ENCODE measurements at places on chromosomes 6 and 20.
A peak's percentile ranks its signal among the peaks of the same experiment; 100 is the strongest.

- no peak for DNase-seq
Measured at GRCh38 chr6:143556529-143556928, 45.0 kb upstream of the FUCA2 start.

GRCh38 chr6:33720998-33721397, 9.5 kb upstream of the UQCC2 start:
- no peak for DNase-seq

GRCh38 chr6:82419132-82419581, 55.5 kb downstream of the TPBG start:
- DNase-seq, result no peak

DNA sequence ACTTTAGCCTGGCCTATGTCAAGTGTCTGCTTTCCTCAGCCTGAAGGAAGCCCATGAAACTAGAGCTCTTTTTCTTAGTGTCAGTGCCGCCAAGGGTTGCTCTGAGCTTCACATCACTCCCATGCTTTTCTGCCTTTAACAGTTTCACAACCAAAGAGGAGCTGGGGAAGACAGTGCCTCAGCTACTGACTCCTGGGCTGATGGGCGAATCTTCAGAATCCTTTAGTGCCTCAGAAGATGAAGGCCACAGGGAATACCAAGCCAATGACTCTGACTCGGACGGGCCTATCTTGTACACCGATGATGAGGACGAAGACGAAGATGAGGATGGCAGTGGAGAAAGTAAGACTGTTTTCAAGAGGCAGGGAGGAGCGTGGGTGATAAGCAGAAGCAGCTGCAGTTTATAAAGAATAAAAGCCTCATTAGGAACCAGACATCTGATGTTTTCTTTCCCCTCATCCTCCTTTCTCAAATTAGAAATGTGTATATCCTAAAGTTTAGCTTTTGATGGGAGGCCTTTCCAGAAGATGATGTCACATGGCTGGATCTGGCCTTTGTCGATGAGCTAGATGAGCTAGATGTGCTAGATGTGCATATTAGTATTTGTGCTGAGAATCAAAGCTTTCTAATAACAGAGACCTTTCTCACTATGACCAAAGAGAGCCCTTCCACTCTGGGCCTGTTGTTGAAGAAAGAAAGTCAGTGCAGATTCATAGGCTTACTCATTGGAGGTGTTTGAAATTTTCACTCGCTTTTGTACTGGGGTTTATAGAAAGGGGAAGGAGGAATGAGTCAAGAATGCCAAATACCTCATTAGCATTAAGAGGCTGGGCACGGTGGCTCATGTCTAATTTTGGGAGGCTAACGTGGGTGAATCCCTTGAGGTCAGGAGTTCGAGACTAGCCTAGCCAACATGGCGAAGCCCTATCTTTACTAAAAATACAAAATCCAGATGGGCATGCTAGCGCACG, 70.7 kb upstream of the LTV1 start:
- DNase-seq, result no peak

DNA sequence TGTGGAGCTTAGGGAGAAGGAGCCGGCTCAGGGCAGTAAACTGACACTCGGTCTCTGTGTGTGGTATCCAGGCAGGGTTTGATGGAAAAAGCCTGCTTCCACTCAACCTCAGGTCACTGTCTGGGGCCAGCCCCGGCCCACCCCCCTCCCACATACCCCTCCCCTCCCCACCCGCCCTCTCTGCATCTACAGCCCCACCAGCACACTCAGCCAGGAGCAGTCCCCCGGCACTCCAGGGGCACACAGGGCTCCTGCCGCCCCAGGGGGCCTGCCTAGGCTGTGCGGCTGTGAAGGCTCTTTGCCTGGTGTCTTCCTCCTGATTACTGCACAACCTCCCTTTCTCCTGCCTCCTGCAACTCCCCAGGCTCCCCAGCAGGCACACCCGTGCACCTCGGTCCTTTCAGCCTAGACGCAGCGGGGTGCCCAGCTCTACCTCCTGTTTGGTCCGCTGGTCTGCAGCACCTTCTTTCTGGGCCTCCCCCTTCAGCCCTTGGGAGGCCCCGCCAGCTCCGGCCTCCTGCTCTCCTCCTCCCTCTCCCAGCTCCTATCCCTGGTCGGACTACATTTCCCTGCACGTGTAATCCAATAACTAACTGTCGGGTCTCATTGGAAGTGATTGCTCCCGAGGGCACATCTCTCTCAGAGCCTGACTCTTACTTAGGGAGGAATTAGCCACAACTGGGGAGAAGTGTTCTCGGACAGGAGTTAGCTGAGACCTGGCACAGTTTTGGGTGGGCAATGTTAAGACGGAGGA, 1.3 kb upstream of the FOXF2 start:
- no peak for DNase-seq

- DNase-seq, result no peak
Measured at GRCh38 chr6:149065658-149066556, 251.6 kb upstream of the TAB2 start.

- DNase-seq, result no peak
Measured at GRCh38 chr20:62914970-62915457, 11.3 kb downstream of the DIDO1 start.

- DNase-seq, result no peak
Measured at GRCh38 chr20:31788578-31788977, 30.6 kb upstream of the MYLK2 start.

- no peak for DNase-seq
Measured at GRCh38 chr20:57612916-57613315, 7.3 kb downstream of the ZBP1 start.

- no peak for DNase-seq
Measured at GRCh38 chr6:43644940-43645612, at the start of gene RSPH9. RSPH9 (plus strand) TSS chr6:43645036; CDS start chr6:43645099, 63 bp downstream.

DNA sequence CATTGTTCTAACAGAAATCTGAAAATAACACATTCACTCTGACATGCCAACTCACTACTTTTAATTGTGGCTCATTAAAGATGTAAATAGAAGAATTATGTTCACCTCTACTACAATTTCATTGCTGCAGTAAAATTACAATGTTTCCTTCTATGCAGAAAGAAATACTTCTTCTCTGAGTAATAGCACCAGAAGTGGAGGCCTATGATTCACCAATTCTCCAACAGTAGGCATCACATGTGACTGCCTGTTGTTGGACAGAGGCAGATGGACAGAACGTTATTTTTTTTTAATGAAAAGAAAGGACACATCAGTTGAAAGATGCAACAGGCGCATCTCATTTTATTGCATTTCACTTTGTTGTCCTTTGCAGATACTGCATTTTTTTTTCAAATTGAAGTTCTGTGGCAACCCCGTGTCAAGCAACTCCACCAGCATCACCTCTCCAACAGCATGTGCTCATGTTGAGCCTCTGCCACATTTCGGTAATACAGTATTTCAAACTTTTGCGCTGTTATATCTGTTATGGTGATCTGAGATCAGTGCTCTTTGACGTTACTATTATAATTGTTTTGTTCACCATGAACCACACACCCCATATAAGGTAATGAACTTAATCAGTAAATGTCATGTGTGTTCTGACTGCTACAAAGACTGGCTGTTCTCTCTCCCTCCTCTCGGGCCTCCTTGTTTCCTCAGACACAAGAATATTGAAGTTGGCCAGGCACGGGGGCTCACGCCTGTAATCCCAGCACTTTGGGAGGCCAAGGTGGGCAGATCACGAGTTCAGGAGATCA, 121.4 kb downstream of the ATXN1 start:
- no peak for DNase-seq

DNA sequence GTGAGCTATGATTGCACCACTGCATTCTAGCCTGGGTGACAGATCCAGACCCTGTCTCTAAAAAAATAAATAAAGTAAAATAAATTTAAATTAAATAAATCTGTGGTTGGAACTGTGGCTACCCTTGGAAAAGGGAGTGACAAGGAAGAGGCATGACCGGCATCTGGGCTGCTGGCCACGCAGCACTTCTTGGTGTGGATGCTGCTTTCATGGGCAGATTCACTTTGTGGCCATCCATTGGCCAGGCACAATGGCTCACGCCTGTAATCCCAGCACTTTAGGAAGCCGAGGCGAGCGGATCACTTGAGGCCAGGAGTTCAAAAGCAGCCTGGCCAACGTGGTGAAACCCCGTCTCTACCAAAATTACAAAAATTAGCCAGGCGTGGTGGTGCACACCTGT, 16.1 kb downstream of the EBF4 start:
- DNase-seq, result no peak

DNA sequence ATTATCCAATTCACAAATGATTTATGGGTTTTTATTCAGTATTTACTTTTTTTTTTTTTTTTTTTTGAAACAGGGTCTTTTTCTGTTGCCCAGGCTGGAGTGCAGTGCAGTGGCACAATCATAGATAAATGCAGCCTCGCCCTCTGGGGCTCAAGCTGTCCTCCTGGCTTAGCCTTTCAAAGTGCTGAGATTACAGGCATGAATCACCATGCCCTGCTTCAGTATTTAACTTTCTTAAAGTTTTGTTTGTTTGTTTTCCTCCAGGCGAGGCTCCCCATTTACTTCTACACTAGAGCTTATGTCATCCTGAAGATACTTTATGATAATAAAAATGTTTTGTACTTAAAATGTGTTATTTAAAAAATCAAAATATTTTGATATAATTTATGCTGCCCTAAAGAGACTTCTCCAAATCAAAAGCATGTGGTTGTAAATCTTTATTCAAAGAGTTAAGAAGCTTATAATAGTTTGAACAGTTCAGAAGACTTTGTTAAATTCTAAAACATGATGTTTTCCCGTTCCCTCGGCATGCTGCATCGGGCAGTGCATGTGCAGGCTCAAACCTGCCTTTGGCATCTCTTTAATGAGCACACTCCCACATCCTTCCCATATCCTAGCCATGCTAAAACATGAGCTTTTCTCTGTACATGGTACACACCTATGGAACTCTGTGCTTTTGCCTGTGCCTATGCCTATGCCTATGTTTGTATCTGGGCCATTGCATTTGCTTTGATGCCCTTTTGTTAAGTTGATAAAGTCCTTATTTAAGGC, 11.0 kb downstream of the SMPDL3A start:
- no peak for DNase-seq

DNA sequence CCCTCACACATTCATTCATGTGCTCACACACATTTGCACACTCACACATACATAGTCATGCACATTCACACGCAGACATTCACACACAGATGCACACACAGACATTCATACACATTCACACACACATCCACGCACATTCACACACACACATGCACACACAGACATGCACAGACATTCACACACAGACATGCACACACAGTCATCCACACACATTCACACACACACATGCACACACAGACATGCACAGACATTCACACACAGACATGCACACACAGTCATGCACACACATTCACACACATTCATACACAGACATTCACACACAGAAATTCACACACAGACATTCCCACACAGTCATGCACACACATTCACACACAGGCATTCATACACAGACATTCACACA, 147.3 kb downstream of the PACRG start:
- DNase-seq, result no peak

DNA sequence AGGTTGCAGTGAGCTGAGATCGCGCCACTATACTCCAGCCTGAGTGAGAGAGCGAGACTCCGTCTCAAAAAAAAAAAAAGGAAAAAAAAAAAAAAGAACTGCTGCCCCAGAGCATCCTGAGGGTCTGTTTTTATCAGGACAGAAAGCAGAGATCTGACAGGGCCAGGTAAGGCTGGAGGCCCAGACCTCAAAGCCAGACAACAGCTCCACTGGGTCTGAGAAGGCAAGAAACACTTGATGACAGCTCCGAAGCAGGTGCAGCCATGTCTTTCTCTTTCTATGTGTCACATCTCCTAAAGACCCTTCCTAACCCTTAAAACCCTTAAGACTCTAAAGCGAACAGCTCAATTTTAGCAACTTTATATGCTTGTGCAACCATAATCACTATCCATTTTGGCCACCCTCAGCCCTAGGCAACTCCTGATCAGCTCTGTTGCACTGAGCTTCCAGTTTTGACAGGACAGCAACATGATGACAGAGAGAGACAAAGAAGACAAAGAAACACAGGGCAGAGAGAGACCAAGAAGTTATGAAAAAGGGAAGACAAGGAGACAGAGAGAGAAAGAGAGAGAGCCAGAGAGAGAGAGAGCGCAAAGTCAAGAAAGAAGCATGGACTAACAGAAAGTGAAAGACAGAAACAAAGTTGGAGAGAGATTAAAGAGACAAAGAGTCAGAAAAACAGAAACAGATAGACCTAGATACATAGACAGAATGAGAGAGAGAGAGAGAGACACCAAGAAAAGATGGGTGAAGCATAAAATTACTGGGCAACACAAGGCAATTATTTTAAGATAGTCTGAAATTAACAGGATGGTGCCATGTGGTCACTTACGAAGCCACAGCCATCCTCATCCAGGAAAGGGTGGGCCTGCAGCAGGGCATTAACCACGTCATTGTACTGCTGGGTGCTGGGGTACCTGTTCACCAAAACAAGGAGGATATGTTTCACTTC, 39.2 kb downstream of the SAMD3 start:
- peak; percentile 10 for DNase-seq

DNA sequence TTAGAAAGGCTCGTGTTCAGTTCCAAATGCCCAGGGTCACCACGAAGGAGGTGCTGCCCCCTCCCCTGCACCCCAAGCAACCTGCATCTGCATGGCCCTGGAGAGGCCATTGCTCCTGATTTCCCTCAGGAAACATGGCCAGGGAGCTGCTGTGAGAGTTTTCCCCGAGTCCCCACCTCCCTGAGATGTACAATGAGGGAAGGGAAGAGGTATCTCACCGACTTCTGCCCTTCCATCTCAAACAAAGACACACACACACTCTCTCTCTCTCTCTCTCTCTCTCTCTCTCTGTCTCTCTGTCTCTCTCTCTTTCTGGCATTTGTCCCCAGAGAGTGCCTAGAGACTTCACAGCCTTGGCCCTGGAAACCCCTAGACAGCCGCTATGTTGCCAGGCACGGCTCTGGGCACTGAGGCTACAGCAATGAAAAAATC, 120.4 kb downstream of the MRPL14 start:
- no peak for DNase-seq

DNA sequence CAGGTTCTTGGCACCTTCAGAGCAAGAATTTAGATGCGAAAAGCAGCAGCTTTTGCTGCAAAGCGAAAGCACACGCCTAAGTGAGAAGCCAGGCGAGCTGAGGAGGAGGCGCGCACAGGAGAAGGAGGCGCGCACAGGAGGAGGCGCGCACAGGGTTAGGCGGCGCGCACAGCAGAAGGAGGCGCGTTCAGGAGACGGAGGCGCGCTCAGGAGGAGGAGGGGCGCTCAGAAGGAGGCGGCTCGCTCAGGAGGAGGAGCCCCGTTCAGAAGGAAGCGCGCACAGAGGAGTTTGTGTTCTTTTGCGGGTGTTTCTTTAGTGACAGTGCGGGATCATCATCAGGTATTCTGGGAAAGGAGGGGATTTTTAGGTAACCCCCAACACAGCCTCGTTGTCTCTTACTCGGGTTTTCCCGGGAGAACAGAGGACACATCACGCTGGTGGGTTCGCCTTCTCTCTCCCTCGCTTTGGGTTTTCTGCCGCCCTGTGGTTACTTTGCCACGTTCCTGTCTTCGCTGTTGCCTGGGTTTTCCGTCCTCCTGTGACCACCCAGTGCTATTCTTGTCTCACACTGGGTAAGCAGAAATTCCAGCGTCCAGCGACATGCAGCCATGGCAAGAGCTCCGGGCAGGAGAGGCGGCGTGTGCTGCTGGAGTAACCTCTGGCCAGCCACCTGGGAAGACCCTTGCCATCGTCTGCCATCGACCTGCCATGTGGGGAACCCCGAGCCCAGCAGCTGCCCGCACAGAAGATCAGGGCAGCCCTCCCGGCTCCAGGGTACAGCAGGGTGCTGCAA, 47.0 kb downstream of the WDR27 start:
- DNase-seq, result peak; percentile 35

Measured in activated CD8-positive, alpha-beta memory T cell treated with anti-CD3 and anti-CD28 coated beads for 4 hours (primary cell).